Activated naive CD4-positive, alpha-beta T cell (primary cell): ENCODE measurements at places on chromosomes 1 and 21.

- DNase-seq = no peak
These were observed 85.2 kb downstream of the TRIM11 start for GRCh38 chr1:228321435-228321834.

GRCh38 chr1:183983371-183984105 is 54.0 kb downstream of the COLGALT2 start:
- DNase-seq = no peak

GRCh38 chr1:159076438-159077119 is at the start of gene AIM2:
Gene AIM2, minus strand, starts transcription at chr1:159076766. Its CDS starts 3,267 bp downstream, at chr1:159073499.
- no peak for DNase-seq

DNA sequence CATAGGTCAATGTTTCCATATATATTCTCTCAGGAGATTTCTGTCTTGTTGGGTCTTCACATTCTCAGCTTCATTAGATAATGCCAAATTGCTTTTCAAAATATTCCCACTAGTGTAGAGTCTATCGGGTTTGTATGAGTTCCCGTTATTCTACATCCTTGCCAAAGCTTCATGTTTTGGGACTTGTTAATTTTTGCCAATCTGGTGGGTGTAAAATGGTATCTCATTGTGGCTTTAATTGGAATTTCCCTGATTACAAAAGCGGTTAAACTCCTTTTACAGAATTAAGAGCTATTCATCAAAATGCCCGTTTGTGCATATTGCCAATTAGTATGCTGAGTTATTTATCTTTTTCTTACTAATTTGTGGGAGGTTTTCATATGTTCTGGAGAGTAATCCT is 708.4 kb upstream of the ADAMTS5 start:
- DNase-seq = no peak

- no peak for DNase-seq
These were observed 805 bp downstream of the ATG4C start for GRCh38 chr1:62784509-62785365.

GRCh38 chr1:181711820-181712219 is 228.5 kb downstream of the CACNA1E start:
- DNase-seq = no peak

DNA sequence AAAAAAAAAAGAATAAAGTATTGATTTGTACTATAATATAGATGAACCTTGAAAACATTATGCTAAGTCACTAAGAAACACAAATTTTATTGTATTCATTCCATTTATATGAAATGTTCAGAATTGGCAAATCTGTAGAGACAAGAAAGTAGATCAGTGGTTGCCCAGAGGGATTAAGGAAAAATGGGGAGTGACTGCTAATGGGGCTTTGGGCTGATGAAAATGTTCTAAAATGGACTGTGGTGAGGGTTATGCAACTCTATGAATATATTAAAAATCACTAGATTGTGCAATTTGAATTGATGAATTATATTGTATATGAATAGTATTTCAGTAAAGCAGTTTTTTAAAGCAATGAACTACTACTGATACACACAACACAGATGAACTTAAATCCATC is 10.0 kb downstream of the GDAP2 start:
- DNase-seq = no peak

GRCh38 chr1:40341491-40342380 is 24.6 kb upstream of the COL9A2 start:
- DNase-seq = no peak

GRCh38 chr1:64848803-64849202 is 103.9 kb downstream of the RAVER2 start:
- no peak for DNase-seq

- no peak for DNase-seq
These were observed 9.1 kb downstream of the RHOC start for GRCh38 chr1:112697781-112698201.

- DNase-seq = no peak
These were observed 12.1 kb downstream of the IRF2BP2 start for GRCh38 chr1:234597894-234598293.

GRCh38 chr1:160428655-160429054 is 28.3 kb downstream of the VANGL2 start:
- DNase-seq = no peak

DNA sequence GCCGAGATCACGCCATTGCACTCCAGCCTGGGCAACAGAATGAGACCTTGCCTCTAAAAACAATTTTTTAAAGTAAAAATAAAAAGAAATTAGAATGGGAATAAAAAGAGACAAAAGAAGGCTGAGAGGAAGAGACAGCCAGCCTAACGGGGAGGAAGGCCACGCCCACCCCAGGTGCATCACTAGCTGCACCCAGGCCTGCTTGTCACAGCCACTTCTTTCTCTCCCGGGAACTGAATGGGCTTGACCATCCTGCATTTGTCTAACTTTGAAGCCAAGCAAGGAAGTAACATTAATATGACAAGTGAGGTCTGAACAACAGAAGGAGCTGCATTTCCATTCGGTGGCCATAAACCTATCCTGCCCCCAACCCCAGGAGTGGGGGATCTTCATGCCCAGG is 20.8 kb upstream of the EFNA1 start:
- DNase-seq = no peak

- no peak for DNase-seq
These were observed 79.6 kb upstream of the ZC3H12A start for GRCh38 chr1:37394574-37395464.

DNA sequence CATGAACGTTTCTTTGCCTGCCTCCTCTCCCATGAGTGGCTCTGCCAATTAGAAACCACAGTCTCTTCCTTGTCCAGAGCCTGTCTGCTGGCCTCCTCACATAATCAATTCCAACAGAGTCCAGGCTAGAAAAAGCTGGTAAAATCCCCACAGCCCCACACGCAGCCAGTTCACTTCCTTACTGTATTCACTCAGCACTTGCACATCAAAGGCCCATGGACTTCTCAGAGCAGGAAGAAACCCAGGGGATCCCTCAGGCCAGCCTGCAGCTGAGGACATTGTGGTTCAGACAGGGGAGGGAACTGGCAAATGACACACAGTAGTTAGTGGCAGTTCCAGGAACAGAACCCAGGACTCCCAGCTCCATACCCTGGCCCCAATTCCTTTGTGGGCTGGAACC is 171.6 kb upstream of the EDN2 start:
- no peak for DNase-seq

- DNase-seq = no peak
These were observed 211.1 kb downstream of the MATN1 start for GRCh38 chr1:30511991-30512913.

DNA sequence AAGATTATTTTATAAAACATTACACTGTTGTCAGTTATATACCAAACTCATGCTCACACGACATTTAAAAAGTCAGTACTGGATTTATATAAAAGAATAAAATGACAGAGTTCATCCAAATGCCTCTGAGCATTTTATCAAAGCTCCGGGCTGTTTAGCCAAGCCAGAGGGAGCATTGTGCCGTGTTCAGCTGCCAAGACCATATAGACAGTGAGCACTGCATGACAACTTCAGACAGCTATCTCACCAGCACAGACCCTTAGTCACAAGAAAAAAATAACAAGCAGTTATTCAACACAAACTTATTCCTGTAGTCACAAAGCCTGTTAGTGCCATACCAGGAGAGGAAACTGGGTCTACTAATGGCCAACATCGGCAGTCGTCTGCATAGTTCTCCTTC is 88.0 kb upstream of the PBX1 start:
- DNase-seq = no peak

GRCh38 chr1:119440721-119441307 is 25.9 kb downstream of the HSD3B2 start:
- DNase-seq = no peak

GRCh38 chr21:27526451-27526850 is 559.6 kb upstream of the ADAMTS5 start:
- DNase-seq = no peak

GRCh38 chr1:32100807-32101708 is 6.8 kb upstream of the KPNA6 start:
- DNase-seq = no peak

- DNase-seq = no peak
These were observed 108.9 kb downstream of the CAPN8 start for GRCh38 chr1:223556414-223557129.

GRCh38 chr1:238345837-238346236 is 455.1 kb upstream of the ZP4 start:
- DNase-seq = no peak

DNA sequence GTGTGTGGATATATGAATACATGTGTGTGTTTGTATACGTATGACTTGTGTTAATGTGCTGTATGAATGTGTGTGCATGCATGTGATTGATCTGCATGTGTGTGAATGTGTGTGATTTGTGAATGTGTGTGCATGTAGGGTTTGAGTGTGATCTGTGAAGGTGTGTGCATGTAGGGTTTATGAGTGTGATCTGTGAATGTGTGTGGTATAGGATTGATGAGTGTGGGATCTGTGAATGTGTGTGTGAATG is 88.2 kb downstream of the STUM start:
- no peak for DNase-seq

- DNase-seq = no peak
These were observed 3.4 kb upstream of the PCSK9 start for GRCh38 chr1:55035904-55036303.

DNA sequence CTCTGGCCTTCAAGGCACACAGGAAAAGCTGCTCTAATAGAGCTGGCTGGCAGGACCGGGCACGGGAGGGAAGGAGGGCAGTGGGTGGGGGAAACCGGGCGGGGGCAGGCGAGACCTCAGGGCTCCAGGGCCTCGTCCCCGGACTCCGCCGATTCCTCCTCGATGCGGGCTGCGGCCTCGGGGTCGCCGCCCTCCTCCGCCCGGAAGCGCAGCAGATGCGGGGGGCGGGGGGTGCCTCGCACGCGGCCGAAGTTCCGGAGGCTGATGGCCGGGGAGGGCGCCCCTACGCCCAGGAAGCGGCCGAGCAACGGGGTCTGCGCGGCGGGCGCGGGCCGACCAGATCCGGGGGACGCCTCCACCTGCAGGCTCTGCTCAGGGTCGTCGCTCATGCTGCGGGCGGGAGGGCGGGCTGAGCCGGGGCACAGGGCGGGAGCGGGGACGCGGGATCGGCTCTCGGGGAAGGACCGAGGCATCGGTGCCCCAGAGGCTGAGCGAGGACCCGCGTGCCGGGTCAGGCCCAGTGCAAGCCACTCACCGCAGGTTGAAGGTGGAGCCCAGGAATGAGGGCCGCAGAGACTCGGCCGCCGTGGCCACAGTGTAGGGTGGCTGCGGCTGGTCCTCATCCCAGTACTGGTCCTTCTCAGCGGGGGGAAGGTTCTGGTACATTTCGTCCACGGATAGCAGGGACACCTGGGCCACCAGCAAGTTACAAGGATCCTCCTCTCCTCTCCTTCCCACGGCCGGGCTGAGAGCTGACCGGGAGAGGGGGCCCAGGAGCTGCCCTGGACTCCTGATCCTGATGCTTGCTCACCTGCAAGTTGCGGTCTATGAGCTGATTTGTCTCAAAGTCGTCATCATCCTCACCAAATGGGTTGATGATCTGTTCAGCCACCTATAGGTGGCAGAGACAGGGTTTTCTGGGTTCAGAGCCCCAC is 3.6 kb downstream of the BEST4 start:
- no peak for DNase-seq

- no peak for DNase-seq
These were observed 10.2 kb upstream of the NKAIN1 start for GRCh38 chr1:31249854-31250253.

- DNase-seq = no peak
These were observed 9.6 kb downstream of the CLDN14 start for GRCh38 chr21:36470294-36470693.

GRCh38 chr1:91645031-91645430 is 144.4 kb downstream of the CDC7 start:
- no peak for DNase-seq

DNA sequence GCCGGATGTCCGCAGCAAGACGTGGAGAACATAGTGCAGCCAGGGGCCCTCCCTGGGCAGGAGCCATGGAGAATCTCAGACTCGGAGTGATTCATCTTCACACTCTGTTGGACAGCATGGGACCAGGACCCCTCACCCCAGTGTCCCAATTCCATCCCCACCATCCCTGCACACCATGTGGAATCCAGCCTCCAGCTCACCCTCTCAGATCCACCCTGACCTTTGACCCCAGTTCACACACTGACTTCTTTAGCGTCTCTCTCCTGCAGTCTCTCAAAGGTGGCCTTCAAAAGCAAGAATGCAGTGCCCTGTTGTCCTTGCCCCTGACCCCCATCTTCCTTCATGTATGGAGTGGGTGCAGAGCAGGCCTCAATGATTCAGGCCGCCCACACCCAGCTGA is 2.1 kb upstream of the TNNI1 start:
- no peak for DNase-seq

- DNase-seq = peak; percentile 29
These were observed 51.0 kb downstream of the RPL5 start for GRCh38 chr1:92882819-92883218.

DNA sequence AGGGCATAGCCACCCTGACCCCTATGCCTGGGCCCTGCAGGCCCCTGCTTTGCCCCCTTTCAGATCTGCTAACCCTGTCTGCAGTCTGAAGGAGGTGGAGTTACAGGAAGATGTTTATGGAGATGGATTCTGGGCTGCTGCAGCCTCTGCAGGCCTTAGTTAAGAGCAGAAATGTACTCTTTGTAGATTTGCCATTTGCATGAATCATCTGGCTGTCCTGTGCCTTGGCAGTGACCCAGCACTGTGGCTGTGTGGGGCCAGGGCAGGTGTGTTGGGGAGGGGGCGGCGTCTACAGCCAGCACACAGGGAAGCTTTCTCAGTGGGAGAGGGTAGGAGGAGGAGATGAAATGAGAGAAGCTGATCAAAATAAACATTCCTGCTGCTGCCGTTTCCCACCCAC is 867.3 kb downstream of the PLA2G4A start:
- no peak for DNase-seq

- DNase-seq = no peak
These were observed 485.5 kb downstream of the PTPRC start for GRCh38 chr1:199124351-199124750.

GRCh38 chr21:16841975-16842695 is 670.7 kb upstream of the CXADR start:
- DNase-seq = no peak

GRCh38 chr21:44414291-44415072 is 40.8 kb upstream of the LRRC3 start:
- DNase-seq = no peak

- no peak for DNase-seq
These were observed 30.5 kb downstream of the NRIP1 start for GRCh38 chr21:15034126-15034853.

GRCh38 chr21:42044871-42045495 is 26.1 kb upstream of the UMODL1 start:
- DNase-seq = no peak

DNA sequence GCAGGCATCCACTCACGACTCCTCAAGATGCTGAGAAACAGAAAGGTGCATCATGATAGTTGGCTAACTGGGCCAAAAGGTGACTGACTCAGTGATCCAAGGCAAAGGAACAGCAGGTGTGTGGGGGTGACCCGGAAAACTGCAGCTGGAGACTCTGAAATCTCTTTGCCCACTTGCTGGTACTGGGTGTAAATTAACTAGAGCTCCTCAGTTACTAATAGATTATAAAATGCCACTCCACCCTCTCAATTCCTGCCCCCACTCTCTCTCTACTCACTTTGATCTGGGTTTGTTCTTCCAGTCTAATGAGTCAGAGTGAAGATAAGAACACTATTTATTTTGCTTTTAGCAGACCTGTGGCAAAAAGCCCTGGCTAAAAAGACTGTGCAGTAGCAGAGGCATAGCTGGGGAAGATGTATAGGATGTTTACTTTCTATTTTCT is 7.2 kb upstream of the PIGC start:
- DNase-seq = no peak
